ENCODE measurements at places on chromosomes 5 and 9. TPM values are rescaled to one million over a fixed set of nuclear protein-coding genes. Genes with fewer than 3 reads are reported as not detected.

Gene SLC27A6
- total RNA-seq = not detected

Gene ADRA1B
- not detected for total RNA-seq

Gene ANKRD31
- 0.18 TPM for total RNA-seq

Gene CENPK
- total RNA-seq = 78.8 TPM

Gene COL15A1
- not detected for total RNA-seq

Gene FBP2
- not detected for total RNA-seq

Gene ANP32B
- 143 TPM for total RNA-seq

GRCh38 chr5:7794311-7794710 is 56.6 kb downstream of the CFAP90 start:
- DNase-seq = no peak
- H3K4me3 ChIP-seq = no peak overlapping the region
- no peaks in the 10 kb centered on the region for H3K4me1 ChIP-seq

- no peak overlapping the region for H3K4me3 ChIP-seq
- no peaks in the 10 kb centered on the region for H3K36me3 ChIP-seq
- no peak for DNase-seq
- no peaks in the 10 kb centered on the region for H3K4me1 ChIP-seq
- H3K27ac ChIP-seq = no peak overlapping the region
Measured at GRCh38 chr5:111840036-111840674, 83.2 kb upstream of the NREP start.

- H3K27ac ChIP-seq = peak overlapping the region; percentile 97
- H3K4me1 ChIP-seq = peaks cover 61% of the 10 kb centered on the region
- peak overlapping the region; percentile 69 for H3K4me3 ChIP-seq
- peak; percentile 73 for DNase-seq
- H3K36me3 ChIP-seq = peaks cover 14% of the 10 kb centered on the region
Measured at GRCh38 chr9:129836311-129837007, 1.2 kb downstream of the USP20 start.

GRCh38 chr9:101578378-101578777 is 16.4 kb downstream of the PPP3R2 start:
- H3K36me3 ChIP-seq = no peaks in the 10 kb centered on the region
- no peaks in the 10 kb centered on the region for H3K27me3 ChIP-seq
- H3K4me1 ChIP-seq = peaks cover 25% of the 10 kb centered on the region
- no peak overlapping the region for H3K4me3 ChIP-seq
- no peak overlapping the region for H3K27ac ChIP-seq

Measured in naive thymus-derived CD4-positive, alpha-beta T cell (primary cell).